ENCODE measurements at places on chromosomes 5 and 9.
A peak's percentile ranks its signal among the peaks of the same experiment; 100 is the strongest.

DNA sequence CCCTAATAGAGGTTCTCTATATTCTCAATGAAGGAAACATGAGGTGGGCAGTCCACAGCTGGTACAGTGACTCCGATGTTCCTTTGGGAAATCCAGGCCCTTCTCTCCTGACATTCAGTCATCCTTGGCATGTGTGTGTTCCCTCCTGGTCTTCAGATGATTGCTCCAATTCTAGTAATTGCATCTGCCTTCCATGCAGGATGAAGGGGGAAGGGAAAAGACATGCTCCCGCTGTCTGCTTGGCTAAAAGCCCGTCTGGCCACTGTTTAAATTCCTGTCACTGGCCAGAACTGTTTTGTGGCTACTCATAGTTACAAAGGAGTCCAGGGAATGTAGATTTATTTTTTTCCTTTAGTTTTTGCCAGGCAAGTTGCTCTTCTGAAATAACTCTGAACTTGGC, 65.0 kb downstream of the MAST4 start:
- no peak for DNase-seq

DNA sequence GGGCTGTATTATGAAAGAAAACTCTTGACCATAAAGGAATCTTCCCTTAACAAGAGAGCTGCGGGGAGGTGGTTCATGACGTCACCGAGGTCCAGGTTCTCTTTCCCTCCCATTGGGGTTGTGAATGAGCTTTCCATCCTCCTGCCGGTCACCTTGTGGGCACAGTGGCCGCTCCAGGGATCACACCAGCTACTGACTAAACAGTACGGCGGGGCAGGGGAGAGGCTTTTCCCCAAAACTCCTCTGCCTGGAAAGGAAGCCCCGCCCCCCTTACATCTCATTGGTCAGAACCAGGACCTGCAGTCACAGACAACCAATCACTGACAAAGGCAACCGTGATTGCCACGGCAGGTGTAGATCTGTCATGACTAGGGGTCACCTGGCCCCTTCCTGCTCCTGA, 35.6 kb downstream of the ROR2 start:
- no peak for DNase-seq

- DNase-seq: no peak
Measured at GRCh38 chr5:13211064-13211463, 733.4 kb downstream of the DNAH5 start.

DNA sequence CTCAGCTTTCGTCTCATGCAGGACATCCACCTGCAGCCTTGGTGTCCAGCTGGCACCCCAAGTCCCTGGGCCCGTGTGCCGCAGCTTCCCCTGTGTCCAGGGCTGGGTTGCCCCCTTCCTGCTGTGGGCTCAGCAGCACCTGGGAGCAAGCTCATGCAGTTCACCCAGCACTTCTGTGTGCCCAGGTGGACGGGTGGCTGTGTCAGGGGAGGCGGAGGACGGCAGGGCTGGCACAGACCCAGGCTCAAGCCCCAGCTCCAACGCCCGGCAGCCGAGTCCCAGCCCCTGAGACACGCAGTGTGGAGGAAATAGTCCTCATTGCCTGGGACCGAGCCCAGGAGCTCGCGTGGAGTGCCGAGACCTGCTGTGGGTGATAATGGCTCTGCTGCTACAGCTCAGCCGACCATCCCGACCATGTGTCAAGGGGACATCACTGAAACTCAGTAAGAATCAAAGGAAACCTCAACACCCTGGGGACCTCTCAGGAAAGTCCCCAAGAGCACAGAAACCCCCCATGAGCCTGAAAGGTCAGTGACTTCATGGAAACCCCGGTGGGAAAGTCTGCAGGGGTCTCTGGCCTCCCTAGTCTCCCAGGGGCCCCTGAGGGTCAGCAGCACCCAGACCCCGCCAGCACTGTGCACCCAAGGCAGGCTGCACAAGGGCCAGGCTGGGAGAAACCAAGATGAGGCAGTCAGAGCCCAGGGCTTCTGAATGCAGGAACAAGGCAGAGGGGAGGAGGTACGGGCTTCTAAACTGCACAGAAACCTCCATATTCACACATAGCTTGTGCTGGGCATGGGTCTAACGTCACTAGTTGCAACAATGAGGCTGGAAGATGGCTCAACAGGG, 38.8 kb downstream of the LPCAT1 start:
- no peak for DNase-seq

GRCh38 chr9:19895006-19895405, 106.2 kb upstream of the SLC24A2 start:
- no peak for DNase-seq

- DNase-seq: no peak
Measured at GRCh38 chr5:99059685-99060084, 130.9 kb upstream of the CHD1 start.

GRCh38 chr5:143316844-143317631, 86.4 kb downstream of the NR3C1 start:
- DNase-seq: no peak

- no peak for DNase-seq
Measured at GRCh38 chr9:121954477-121955140, 138.5 kb downstream of the TTLL11 start.

- no peak for DNase-seq
Measured at GRCh38 chr5:74199436-74200210, 440.9 kb downstream of the ENC1 start.

- no peak for DNase-seq
Measured at GRCh38 chr9:114782586-114782985, 23.3 kb downstream of the TNFSF15 start.

DNA sequence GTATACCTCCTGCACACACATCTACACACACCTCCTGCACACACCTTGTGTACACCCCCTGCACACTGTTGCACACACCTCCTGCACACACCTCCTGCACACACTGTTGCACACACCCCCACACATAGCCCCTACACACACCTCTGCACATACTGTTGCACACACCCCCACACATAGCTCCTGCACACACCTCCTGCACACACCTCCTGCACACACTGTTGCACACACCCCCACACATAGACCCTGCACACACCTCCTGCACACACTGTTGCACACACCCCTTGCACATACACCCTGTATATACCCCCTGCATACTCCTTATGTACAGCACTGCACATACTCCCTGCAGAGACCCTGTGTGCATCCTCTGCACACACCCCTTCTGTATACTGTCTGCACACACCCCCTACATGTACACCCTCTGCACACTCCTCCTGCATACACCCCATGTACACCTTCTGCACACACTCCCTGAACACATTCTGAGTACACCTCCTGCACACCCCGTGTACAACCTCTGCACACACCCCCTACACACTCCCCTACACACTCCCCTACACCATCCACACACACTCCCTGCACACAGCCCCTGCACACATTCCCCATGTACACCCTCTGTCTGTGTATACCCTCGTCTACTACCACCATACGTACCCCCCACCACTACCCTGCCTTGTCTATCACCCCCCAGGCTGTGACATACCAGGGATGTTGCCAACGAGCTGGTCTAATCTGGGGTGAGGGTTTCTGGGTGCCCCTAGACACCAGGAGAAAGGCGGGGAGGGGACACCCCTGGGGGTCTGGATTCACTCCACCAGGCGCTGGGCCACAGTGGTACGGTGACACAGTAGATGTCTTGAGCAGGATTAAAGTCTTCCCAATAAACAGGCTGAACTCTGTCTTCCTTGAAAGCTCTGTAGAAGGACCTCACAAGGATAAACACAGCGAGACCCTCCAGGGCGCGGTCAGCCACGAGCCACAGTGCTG, 1.1 kb upstream of the CEP72 start:
- no peak for DNase-seq

GRCh38 chr9:96304230-96304629, 2.3 kb upstream of the HSD17B3 start:
- no peak for DNase-seq

GRCh38 chr9:108434502-108434901, 421.3 kb downstream of the ACTL7B start:
- DNase-seq: peak; percentile 5

GRCh38 chr9:92614763-92615461, 55.0 kb downstream of the IPPK start:
- DNase-seq: no peak

DNA sequence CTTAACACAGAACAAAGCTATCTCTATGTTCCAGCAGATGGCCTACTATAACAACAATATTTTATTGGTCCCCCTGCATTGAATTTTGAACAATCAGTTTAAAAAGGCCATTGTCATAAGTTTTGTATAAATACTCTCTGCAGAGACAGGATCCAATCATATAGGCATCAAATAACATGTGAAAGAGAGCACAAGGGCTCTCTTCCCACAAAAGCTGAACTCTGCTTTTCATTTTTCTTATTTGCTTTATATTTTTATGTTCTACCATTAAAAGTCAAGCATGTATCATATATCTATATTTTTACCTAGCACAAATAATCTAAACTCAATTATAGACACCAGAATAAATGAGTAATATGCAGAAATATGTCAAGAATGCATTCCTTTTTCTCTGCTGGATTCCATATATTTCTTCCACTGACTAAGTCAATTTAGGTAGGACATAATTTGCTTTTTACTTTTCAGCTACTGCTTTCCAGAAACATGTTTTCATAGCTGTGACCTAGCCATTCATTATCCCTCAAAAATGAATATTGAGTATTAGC, 143.6 kb downstream of the CDH9 start:
- no peak for DNase-seq

GRCh38 chr5:3310541-3311261, 284.9 kb upstream of the IRX1 start:
- DNase-seq: peak; percentile 93

DNA sequence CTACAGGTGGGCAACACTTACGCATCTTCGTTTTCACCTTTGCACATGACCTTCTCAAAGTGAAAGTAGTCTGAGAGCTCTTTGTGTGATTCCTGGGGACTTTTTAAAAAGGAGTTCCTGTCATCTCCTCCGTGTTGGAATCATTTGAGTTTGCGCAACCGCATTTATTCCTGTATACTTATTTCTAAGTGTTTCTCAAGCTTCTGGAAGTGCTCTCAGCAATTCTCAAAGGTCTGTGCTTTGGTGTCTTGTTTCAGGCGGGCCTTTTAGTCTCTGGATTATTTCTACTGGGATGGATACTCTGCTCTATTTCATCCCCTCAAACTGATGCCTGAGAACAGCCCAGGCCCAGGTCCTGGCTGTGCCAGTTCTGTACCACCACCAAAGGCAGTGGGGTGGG, 226.5 kb upstream of the TUT7 start:
- DNase-seq: no peak

DNA sequence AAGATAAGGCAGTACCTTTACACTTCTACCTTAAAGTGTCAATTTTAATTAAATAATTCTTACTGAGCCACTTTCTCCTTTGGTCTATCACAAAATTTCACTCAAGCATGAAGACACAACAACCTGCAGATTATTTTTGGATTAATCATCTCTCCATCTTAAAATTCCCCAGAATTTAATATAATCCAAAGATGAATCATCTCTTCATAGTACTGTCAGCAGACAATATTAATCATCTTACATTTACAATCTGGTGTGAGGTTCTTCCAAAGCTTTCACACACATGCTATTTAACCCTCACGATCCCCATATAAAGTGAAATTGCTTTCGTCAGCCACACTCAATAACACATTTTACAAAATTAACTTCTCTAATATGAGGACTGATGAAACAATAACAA, 43.0 kb downstream of the LHFPL2 start:
- DNase-seq: no peak

- DNase-seq: no peak
Measured at GRCh38 chr9:18122171-18122570, 351.8 kb upstream of the ADAMTSL1 start.

DNA sequence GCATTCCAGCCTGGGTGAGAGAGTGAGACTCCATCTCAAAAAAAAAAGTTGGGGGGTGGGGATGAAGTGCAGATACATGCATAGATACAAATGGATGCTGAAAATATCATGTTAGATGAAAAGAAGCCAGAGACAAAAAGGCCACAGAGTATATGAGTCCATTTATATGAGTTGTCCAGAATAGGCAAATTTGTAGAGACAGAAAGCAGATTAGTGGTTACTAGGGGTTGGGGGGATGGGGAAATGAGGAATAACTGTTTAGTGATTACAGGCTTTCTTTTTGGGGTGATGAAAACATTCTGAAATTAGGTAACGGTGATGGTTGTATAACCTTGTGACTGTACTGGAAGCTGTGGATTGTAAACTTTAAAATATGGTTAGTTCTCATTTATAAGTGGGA, 13.8 kb upstream of the LHFPL2 start:
- no peak for DNase-seq

DNA sequence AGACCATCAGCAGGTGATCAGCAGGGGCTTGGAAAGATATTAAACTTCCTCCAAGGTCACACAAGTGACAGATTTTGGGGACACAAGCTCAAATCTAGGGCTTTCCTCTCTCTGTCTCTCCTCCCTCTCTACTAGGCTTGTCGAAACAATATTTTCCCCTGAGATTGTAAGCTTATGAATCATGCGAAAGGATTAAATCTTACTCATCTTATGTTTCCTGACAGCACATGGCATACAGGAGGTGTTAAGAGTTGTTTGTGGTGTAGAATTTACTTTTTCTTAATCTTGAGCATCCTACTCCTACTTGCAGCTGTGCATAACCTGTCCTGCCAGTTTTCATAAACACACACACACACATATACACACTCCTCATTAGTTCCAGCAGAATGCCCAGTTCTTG, 186.3 kb downstream of the MARCHF11 start:
- peak; percentile 69 for DNase-seq

DNA sequence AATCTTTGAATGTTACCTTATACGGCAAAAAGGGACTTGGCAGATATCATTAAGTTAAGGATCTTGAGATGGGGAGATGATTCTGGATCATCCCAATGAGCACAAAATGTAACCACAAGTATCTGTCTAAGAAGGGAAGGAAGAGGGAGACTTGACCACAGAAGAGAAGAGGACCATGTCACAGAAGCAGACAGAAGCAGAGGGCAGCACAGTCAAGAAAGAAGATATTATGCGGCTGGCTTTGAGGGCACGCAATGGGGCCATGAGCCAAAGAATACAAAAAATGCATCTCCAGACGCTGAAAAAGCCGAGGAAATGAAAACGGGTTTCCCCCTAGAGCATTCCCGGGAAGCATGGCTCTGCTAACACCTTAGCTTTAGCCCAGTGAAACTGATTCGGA, 225.3 kb downstream of the NR2F1-AS1 start:
- no peak for DNase-seq

GRCh38 chr9:25891527-25891926, 213.3 kb upstream of the TUSC1 start:
- DNase-seq: no peak

DNA sequence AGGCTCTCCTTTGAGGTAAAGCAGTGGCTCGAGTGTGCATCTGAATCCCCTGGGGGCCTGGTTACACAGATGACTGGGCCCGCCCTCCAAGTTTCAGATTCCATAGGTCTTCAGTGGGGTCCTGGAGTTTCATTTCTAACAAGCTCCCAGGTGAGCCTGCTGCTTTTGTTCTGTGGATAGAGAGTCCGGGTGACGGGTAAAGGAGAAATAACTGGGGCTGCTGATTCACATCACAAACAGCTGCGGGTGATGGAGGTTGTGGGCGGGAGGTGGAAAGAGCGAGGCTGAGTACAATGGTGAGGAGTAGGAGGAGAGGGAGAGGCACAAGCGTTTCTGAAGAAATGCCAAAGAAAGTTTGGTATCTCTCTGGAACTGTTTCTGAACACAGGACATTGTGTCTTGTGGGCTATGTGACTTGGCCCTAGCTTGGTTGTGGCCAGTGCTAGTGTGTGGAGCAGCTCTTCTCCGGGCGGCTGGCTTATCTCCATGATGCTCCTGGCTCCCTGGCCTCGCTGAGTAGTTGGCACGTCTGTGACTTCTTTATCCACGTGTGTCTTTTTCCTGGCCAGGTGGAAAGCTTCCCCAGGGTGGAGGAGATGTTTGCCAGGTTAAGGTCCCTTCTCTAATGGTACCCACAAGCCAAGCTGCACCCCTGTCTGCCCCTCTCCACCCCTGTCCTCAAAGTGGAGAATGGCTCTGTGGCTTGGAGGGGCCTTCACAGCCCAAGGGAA, 61.7 kb downstream of the HSPA4 start:
- DNase-seq: peak; percentile 59

All from MCF 10A (cell line).